NCI-H1105 (cell line): ENCODE measurements at places on chromosomes 4 and X.
A peak's percentile ranks its signal among the peaks of the same experiment; 100 is the strongest.

- DNase-seq = peak; percentile 5
Measured at GRCh38 chrX:30504309-30504708, 73.3 kb downstream of the TASL start.

DNA sequence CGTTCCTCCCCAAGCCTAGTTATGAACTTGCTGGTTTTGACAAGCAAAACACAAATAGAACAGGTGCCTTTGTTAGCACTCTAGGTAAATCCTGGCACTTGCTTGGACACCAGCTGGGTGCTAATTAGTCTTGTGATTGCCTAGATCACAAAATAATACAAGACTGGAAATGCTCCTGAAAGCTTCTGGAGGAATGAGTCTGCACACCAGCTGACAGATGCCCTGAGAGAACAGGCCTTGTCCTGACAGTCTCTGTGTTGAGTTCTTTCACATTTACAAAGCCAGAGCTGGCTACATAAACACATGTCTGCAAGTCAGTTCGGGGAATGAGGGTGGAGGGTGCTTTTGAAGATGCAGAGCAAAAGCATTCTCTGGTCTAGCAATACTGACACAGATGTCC, 93.8 kb downstream of the ELOVL6 start:
- DNase-seq = no peak

DNA sequence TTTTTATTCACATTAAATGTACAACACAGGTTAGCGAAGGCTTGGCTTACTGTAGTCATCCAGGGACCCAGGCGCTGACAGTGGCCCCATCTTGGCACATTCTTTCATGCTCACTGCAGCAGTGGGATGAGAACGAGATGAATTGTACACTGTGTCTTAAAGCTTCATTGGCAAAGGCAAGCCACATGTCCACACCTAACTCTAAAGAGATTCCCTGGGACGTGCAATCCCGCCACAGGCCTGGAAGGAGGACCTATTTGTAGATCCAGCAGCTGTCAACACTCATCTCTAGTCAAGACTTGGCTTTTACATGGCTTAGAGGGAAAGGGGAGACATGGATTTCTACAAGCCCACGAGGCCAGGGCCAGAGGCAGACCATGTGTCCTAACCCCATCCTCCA, 16.1 kb upstream of the CXCR3 start:
- DNase-seq = no peak

- no peak for DNase-seq
Measured at GRCh38 chr4:112807083-112807482, 170.1 kb downstream of the LARP7 start.

- DNase-seq = peak; percentile 43
Measured at GRCh38 chr4:77849278-77849965, 13.2 kb upstream of the MRPL1 start.

DNA sequence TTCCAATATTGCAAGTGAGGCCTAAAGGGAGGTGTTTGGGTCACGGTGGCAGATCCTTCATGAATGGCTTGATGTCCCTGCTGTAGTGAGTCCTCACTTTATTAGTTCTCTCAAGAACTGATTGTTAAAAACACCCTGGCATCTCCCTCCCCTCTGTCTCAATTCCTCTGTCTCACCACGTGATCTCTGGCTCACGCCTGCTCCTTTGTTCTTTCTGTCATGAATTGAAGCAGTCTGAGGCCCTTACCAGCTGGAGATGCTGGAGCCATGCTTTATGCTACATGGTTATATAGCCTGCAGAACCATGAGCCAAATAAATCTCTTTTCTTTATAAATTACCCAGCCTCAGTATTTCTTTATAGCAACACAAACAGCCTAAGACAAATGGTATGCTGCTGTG, 980.7 kb upstream of the GRIA3 start:
- no peak for DNase-seq

- DNase-seq = no peak
Measured at GRCh38 chr4:33080275-33080674, 2360.1 kb downstream of the PCDH7 start.

- DNase-seq = no peak
Measured at GRCh38 chr4:110415478-110415877, 60.5 kb upstream of the ENPEP start.

DNA sequence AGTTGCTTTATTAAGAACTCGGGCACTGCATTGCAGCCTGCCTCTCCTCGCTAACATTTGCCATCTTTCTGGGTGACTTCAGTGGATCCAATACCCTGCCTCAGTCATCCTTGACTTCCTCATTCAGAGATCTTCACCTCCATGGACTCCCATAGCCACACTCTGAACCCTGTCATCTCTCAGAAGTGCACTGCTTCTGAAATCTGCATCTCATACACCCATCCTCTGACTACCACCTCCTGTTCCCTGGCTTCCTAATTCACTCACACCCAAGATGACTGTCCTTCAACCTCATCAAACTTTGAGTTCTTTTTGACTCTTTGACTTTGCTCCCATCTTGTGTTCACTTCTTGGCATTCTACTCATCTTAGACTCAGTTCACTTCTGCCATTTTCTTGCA, 25.3 kb upstream of the CYBB start:
- DNase-seq = no peak

DNA sequence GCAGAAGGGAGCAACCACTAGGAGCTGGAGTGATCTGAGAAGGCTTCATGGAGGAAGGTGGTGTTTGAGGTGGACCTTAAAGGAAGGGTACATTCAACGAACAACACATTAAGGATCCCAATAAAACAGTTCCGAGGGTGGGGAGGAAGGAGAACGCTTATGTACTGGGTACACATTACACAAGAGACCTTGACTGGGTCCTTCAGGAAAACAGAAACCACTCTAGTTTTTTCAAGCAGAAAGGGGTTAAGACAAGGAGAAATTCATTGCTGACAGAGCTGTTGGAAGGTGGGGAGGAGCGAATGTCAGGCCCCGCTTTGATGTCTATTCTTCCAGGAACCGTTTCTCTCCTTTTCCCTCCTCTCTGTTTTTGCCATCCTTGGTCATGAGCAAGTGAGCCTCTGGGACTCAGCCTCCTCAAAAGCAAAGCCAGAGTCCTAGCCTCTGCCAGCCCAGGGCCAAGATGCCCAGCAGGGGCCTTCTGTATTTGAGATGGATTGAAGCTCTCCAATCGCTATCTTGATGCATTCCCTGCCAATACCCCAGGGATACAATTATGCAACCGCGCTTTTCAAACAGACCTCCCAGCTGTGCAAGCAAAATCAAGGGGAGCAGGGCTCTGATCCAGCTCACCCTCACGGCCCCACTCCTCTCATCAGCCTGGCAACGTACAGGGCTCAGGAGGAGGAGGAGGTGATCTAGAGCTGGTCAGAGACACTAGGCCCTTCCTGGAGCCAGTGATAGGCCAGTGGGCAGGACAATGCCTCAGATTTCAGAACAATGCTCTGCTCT, 48.4 kb downstream of the ZBTB49 start:
- DNase-seq = no peak

DNA sequence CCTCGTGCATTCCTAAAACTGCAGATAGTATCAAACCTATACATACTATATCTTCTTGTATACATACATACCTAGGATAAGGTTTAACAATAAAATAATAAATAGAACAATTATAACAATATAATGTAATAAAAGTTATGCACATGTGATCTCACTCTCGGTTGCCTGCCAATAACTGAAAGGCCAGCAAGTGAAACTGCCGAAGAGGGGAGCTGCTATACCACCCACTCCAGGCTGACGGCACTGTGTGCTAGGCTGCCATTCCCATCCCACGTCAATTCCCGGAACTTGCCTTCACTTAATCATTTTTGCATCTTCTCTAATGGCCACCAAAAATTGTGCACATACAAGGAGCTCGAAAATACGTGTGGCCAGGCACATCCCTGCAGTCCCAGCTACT, 451.1 kb upstream of the FAT1 start:
- DNase-seq = no peak

DNA sequence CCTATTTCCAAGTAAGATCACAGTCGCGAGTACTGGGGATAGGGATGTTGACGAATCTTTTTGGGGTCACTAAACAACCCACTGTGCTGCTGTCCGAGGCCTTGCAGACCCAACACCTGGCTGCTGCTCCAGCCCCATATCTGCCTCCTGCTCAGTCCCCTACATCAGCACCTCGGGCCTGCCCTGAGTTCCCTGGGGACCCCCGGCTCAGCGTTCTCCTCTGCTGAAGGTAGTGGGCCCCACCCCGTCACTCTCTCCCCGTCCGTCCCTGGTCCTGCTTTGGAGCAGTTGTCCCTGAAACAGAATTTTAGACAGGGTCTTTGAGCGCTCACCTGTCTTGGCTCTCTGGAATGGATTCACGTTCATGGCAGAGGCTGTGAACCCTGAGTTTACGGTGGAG, 202.4 kb upstream of the PSAPL1 start:
- no peak for DNase-seq

- DNase-seq = no peak
Measured at GRCh38 chr4:89704651-89705395, 132.1 kb downstream of the SNCA start.

DNA sequence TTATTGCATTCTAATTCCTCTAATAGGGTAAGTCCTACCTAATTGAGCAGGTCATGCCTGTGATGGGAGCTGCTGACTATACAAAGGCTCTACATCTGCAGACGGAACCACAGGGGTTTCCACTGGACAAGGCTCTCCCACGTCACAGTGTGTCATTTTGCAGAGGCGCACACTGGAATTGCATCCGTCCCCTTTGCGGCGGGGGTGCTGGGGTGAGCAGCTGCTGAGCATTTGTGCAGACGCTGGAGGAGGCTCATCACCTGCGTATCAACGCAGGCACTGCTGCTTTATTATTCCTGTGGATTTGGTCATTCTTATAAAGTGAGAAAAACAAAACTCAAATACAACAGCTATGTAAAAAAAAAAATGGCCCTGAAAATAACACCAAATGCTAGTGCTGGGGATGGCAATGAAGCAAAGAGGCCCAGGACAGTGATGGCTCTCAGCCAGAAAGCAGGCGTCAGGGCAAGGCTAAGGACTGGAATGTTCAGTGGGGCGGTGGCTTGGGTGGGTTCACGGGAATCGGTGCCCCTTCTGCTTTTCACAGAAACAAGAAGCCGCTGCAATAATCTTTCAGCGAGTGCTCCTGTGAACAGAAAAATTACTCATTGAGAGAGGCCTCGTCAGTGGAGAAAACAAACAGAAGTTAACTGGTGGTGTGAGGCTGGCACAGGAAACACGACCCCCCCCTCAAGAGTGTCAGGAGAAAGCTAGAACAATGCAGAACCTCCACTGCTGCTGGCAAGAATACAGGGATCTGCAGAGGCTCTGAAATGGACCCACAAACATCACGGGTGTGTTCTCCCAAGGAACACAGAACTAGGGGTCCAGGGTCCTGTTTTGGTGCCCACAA, 67.8 kb downstream of the GATB start:
- no peak for DNase-seq

DNA sequence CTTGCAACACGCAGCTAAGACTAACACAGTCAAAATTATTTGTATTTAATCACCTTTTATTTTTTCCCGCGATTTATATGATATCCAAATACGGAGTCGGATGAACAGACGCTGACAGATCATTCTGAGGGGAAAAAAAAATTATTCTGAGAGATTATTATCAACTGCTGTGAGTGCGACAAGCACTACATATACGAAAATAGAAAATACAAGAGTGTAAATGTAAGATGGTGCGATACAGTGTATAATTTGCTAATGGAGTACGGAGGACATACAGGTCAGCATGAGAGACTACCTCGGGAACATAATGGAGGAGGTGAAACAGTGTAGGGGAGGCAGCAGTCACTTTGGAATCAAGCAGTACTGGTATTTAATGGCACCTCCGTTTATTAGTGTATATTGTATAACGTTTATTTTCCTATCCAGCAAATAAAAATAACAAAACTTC, 2.8 kb upstream of the LIN54 start:
- DNase-seq = no peak

DNA sequence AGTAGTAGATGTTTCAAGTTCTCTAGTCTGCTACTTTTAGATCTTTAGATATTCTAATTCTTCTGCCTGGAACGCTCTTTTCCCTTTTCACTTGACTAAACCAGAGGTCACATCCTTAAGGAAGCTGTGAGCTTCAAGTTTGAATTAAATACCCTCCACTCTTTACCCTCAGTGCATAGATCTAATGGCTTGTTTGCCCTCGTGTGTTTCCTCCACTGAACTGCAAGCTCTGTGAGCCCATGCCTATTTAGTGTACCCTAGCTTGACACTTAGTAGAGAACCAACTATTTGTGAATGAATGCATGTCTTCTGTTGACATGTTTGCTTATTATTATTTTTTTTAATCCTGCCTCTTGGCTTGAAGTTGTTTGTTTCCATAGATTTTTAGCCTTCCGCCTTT, 138.3 kb downstream of the PDE5A start:
- DNase-seq = no peak

DNA sequence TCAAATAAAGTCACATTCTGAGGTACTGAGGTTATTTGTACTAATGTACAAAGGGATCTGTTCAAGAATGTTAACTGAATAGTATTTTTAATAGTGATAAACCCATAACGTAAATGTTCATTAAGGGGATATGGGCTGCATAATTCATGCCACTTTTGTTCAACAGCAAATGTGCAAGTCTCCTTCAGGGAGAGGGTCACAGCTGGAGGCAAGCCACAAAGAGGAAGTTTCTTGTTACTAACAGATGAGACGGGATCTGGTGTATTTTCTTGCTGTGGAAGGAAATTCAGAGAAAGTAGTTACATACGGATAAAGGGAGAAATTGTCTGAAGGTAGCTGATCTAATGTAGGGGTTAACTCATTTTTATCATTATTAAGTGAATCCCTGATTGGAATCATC, 10.0 kb downstream of the ZFP42 start:
- DNase-seq = no peak

DNA sequence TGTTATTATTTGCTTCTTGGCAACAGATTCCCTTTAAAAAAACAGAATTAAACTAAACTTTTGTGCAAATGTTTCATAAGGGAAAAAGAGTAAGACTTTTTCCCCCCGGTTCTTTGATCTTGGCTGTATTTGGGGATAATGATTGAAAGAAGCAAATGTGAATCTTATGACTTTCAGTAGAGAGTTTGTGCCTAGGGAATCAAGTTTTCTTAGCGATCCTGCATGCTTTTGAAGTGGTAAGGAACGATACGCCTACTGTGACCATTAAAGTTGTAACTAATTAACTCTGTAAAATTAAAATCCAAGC, 9.0 kb downstream of the ATP10D start:
- no peak for DNase-seq

DNA sequence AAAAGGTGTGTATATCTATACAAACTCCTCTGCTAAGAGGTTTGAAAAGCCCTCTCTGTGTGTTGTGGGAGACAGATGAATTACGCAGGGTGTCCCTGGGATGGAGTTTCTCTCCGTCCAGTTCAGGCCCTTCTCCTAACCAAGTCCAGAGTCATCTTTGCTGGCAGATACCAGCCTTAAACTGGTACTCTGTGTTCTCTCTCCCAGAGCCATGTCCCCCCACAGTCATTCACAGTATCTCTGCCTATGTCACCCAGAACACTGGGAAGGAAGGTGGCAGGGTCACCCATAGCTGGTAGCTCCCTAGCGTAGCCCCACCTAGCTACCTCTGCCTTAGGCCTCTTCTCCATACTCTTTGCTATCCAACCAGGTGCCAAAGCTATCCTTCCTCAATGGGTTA, 8.9 kb downstream of the AMER1 start:
- no peak for DNase-seq

DNA sequence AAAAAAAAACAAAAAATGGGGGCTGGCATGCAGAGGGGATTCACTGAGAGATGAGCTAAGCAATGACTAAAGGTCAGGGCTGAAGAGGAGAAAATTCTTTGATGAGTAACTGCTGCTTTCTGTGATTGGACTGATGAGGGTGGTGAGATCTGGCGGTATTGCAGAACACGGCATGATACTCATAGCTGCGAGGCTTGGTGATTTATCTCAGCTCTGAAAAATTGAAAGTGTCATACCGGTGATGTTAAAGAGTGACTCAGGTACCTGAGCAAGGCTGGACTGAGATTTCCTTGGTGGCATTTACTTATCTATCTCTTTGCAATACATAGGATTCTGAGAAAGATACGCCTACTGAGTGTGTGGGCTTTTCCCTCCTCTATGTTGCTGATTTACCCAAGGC, 204.1 kb upstream of the DDX53 start:
- no peak for DNase-seq
